ENCODE measurements at places on chromosomes 4 and X.

DNA sequence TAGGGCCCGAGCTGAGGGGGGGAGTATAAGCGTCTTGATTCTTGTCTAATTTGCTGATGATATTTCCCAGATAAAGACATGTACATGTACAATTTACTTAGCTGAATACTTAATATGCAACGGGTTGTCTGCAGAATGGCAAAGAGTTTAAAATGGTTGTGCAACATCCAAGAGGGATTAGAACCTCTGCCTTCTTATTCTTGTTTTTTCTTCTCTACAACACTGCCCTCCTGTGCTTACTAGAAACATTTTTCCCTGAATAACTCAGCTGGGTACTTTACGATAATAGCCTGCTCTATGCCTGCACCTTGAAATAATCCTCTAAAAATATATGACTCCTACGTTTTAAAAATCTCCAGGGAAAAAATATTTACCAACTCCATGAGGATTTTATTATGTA is 41.8 kb downstream of the INTS12 start:
- no peaks in the 10 kb centered on the region for H3K4me1 ChIP-seq
- no peak for DNase-seq
- no peaks in the 10 kb centered on the region for H3K27me3 ChIP-seq
- H3K36me3 ChIP-seq = no peaks in the 10 kb centered on the region

GRCh38 chr4:82906469-82906868 is 5.9 kb downstream of the THAP9 start:
- no peaks in the 10 kb centered on the region for H3K27me3 ChIP-seq
- no peak for DNase-seq
- no peaks in the 10 kb centered on the region for H3K4me1 ChIP-seq
- no peak overlapping the region for H3K27ac ChIP-seq

- H3K27me3 ChIP-seq = no peaks in the 10 kb centered on the region
- no peak overlapping the region for H3K4me3 ChIP-seq
- H3K27ac ChIP-seq = no peak overlapping the region
- DNase-seq = no peak
Observed at GRCh38 chrX:19172741-19173140, 50.5 kb upstream of the ADGRG2 start.

- H3K27ac ChIP-seq = no peak overlapping the region
- H3K4me1 ChIP-seq = no peaks in the 10 kb centered on the region
- no peak overlapping the region for H3K4me3 ChIP-seq
Observed at GRCh38 chr4:175411251-175411650, 400.8 kb downstream of the GPM6A start.

- H3K27me3 ChIP-seq = no peaks in the 10 kb centered on the region
- no peak overlapping the region for H3K27ac ChIP-seq
- no peaks in the 10 kb centered on the region for H3K4me1 ChIP-seq
Observed at GRCh38 chrX:41085512-41085877, 250 bp downstream of the USP9X start.
